Naive thymus-derived CD4-positive, alpha-beta T cell (primary cell): ENCODE measurements at places on chromosomes 7 and 10. TPM values are rescaled to one million over a fixed set of nuclear protein-coding genes. Genes with fewer than 3 reads are reported as not detected.
A peak's percentile ranks its signal among the peaks of the same experiment; 100 is the strongest.

- H3K27me3 ChIP-seq, result no peaks in the 10 kb centered on the region
- H3K4me1 ChIP-seq, result no peaks in the 10 kb centered on the region
- H3K27ac ChIP-seq, result no peak overlapping the region
- no peak for DNase-seq
- no peak overlapping the region for H3K4me3 ChIP-seq
Observed at GRCh38 chr10:4281190-4281825, 496.3 kb upstream of the KLF6 start.

Gene GIMAP1
- total RNA-seq, result 27.2 TPM

- DNase-seq, result no peak
- no peak overlapping the region for H3K27ac ChIP-seq
- H3K4me3 ChIP-seq, result peak overlapping the region; percentile 60
- no peaks in the 10 kb centered on the region for H3K36me3 ChIP-seq
Observed at GRCh38 chr10:27258838-27259812, 18.5 kb upstream of the ACBD5 start.

Gene ALOX5
- total RNA-seq, result 1.7 TPM

DNA sequence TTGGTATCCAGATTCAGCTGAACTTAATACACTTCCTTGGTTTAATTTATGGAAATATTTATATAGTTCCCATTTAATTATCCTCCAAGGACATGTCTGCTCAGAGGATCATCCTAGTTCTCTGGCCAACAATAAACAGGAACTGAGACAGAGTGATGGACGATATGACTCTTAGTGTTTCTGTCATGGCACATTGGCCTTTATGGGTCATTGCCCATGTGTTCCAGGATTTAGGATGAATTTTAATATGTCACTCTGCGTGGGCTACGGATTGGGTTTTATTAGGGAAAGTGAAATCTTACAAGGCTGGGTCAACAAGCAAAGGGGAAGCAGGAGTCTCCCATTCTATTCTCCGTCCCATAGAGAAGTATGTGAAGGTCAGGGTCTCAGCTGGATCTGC, 18.8 kb upstream of the TNPO3 start:
- DNase-seq, result no peak
- no peaks in the 10 kb centered on the region for H3K27me3 ChIP-seq
- no peaks in the 10 kb centered on the region for H3K4me1 ChIP-seq
- H3K27ac ChIP-seq, result no peak overlapping the region
- H3K36me3 ChIP-seq, result no peaks in the 10 kb centered on the region

- H3K27ac ChIP-seq, result peak overlapping the region; percentile 99
- no peak for DNase-seq
- no peaks in the 10 kb centered on the region for H3K27me3 ChIP-seq
- H3K4me1 ChIP-seq, result peaks cover 37% of the 10 kb centered on the region
- H3K36me3 ChIP-seq, result no peaks in the 10 kb centered on the region
Observed at GRCh38 chr7:74173491-74173865, 678 bp upstream of the EIF4H start.

GRCh38 chr7:1122832-1123501, 35.1 kb downstream of the GPER1 start:
- DNase-seq, result no peak
- no peak overlapping the region for H3K27ac ChIP-seq
- no peak overlapping the region for H3K4me3 ChIP-seq
- peaks cover 3% of the 10 kb centered on the region for H3K4me1 ChIP-seq
- no peaks in the 10 kb centered on the region for H3K27me3 ChIP-seq
- H3K36me3 ChIP-seq, result no peaks in the 10 kb centered on the region

- H3K27me3 ChIP-seq, result no peaks in the 10 kb centered on the region
- H3K4me3 ChIP-seq, result no peak overlapping the region
- H3K27ac ChIP-seq, result no peak overlapping the region
- H3K36me3 ChIP-seq, result peaks cover 11% of the 10 kb centered on the region
- DNase-seq, result no peak
Observed at GRCh38 chr10:6229290-6229689, 26.6 kb downstream of the PFKFB3 start.

GRCh38 chr10:63261496-63261895, 128.4 kb downstream of the NRBF2 start:
- no peaks in the 10 kb centered on the region for H3K27me3 ChIP-seq
- H3K4me3 ChIP-seq, result peak overlapping the region; percentile 15
- H3K4me1 ChIP-seq, result peaks cover 52% of the 10 kb centered on the region
- no peak overlapping the region for H3K27ac ChIP-seq
- no peaks in the 10 kb centered on the region for H3K36me3 ChIP-seq
- DNase-seq, result no peak

DNA sequence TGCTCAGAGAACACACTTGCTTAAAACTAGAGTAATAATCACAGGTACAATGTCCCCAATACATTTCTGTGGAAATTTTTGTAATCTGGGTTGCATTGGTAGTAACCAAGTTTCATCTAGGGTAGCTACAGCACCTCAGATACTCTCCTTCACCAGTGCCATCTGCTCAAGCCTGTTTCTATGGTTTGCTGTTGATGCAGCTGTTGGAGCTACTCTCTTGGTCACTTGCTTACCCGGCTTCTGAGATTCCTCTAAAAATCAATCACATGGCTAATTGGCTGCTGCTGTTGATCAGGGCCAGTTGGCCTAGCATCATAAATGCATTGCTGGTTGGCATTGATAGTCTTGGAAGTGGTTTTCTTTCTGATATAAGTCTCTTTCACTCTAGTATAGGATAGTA, 220.8 kb downstream of the BICC1 start:
- H3K27me3 ChIP-seq, result no peaks in the 10 kb centered on the region
- H3K27ac ChIP-seq, result no peak overlapping the region
- no peak for DNase-seq
- H3K4me3 ChIP-seq, result no peak overlapping the region
- H3K4me1 ChIP-seq, result no peaks in the 10 kb centered on the region

DNA sequence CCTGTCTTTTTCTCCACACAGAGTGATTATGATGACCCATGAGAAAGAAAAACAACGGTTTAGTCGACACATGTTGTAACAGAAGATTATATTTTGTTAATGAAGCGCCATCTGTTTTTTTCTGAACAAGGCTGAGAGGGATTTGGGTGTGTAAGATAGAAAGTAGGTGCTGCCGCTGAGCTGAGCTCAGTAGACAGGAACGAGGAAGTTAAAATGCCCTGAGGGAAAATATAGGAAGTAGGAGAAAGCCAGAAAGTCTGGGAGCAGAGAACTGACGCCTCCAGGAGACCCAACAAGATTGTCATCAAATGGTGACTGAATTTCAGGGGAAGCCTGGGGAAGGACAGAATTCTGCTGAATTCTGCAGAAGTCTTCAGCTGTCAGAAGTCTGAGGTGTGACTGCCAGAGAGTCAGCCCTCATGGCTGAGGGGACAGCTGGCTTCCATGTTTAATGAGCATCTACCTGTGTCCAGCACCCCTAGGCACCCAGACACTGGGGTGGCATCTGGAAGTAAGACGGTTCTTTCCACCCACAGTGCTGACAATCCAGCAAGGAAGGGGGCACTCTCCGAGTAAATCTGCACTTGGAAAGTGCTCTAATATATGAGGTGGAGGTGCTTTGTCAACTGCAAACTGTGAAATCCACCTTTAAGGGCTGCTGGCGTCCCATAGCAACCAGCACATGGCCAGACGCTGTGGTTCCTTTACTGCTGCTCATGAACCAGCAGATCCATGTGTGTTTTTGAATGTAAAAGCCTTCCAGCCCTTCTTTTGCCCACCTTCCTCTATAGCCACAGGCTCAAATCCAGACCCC, 12.5 kb upstream of the TSPAN15 start:
- no peaks in the 10 kb centered on the region for H3K36me3 ChIP-seq
- no peak for DNase-seq
- H3K4me1 ChIP-seq, result no peaks in the 10 kb centered on the region
- no peaks in the 10 kb centered on the region for H3K27me3 ChIP-seq

DNA sequence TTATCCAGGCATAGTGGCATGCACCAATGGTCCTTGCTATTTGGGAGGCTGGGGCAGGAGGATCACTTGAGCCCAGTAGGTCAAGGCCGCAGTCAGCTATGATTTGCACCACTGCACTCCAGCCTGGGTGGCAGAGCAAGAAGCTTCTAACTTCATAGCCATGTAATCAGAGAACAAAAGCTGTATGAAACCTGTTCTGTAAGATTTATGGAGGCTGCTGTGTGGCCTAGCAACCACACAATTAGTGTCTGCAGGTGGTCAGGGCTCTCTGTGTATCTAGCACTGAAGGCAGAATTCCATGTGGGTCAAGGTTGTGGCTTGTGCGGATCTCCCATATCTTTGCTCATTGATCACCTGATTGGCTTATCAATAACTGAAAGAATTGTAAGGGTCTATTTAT, 221.5 kb upstream of the FOXK1 start:
- H3K4me3 ChIP-seq, result no peak overlapping the region
- DNase-seq, result no peak
- no peaks in the 10 kb centered on the region for H3K4me1 ChIP-seq
- no peak overlapping the region for H3K27ac ChIP-seq
- no peaks in the 10 kb centered on the region for H3K27me3 ChIP-seq

DNA sequence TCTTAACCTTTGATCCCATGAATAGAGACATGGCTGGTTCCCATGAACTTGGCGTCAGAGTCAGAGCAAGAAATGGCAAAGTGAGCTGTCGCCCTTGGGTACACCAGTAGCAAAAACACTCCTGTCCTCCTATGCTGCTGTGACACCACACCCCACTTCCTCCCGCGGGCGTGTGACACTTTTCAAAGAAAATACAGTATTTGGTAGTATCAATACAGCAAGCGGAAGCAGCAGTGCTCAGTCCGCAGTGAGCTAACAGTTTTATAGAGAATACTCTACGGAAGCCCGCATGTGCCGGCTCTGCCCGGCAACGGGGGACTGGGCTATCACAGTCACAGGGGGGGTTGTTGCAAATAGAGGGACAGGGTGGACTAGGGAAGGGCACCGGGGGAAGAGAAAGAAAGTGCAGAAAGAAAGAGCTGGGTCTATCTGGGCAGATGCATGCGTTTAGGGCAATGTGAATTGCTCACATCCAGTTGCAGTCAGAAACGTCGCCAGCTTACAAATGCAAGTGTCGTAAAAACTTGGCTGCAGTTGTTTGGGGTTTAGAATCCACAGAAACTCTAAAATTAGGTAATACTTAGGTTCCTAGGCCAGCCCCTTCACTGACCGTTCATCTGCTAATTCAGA, 49.8 kb downstream of the PRKCQ start:
- peaks cover 58% of the 10 kb centered on the region for H3K4me1 ChIP-seq
- DNase-seq, result peak; percentile 88
- no peaks in the 10 kb centered on the region for H3K36me3 ChIP-seq
- H3K27ac ChIP-seq, result peak overlapping the region; percentile 74

Gene TSPAN15
- total RNA-seq, result 1.8 TPM

GRCh38 chr10:120841522-120842189, 9.5 kb upstream of the WDR11 start:
- no peaks in the 10 kb centered on the region for H3K4me1 ChIP-seq
- H3K27me3 ChIP-seq, result no peaks in the 10 kb centered on the region
- H3K36me3 ChIP-seq, result no peaks in the 10 kb centered on the region
- H3K4me3 ChIP-seq, result no peak overlapping the region

Gene WEE2
- total RNA-seq, result 0.15 and 0.28 TPM in 2 replicates

Gene IL2RA
- 6.7 TPM for total RNA-seq

Gene DTX2
- total RNA-seq, result 41.2 TPM

Gene FOXI2
- total RNA-seq, result 0.24 TPM

DNA sequence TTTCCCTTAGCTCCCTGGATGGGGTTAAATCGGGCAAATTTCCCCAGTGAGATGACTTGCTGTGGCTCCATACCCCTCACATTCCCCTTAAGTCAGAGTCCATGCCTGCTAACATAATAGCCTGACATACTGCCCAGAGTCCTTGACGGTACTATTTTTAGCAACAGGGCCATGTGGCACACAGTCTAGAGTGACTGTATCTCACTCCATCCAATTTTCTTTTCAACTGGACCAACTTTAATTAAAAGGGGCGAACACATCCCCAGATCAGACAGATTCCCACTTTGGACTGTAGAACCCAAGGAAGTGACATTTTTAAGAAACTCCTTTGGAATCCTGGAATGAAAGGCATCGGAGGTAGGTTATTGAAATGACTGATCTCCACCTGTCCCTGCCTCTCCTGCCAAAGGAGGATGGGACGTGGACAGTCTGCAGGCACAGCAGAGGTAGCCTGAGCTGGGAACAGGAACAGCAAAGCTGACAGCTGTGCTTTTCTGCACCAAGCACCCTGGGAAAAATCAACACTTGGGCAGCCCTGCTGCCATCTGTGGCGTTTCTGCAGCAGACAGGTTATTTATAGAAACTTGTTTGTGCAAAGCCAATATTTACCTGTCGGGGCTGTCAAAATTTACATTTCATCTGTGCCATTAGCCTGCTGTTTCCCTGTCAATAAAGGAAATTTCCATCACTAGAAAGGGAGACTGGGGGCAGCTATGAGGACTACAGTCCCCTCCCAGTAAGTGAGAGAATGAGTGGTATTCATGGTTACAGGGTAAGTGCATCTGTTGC, 221.5 kb upstream of the AOAH start:
- no peak overlapping the region for H3K4me3 ChIP-seq
- no peaks in the 10 kb centered on the region for H3K27me3 ChIP-seq
- no peaks in the 10 kb centered on the region for H3K36me3 ChIP-seq
- no peak for DNase-seq
- H3K27ac ChIP-seq, result no peak overlapping the region
- no peaks in the 10 kb centered on the region for H3K4me1 ChIP-seq

DNA sequence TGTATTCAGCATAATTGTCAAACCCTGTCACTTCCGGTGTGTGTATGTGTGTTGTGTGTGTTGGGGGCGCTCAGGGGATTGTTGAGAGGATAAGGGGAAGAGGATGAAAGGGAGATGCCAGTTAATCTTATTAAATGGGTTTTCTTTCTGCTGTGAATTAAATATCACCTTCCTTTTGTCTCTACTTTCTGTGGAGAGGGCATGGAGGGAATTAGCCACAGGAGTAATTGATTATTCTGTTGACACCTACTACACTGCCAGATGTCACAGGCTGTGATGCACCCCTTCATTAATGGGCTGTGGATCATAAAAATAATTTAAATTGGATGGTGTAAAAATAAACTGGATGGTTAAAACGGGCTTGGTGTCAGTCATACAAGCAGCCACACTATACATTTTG, 311.9 kb downstream of the MDFIC start:
- no peak for DNase-seq
- no peaks in the 10 kb centered on the region for H3K36me3 ChIP-seq
- no peak overlapping the region for H3K4me3 ChIP-seq
- no peak overlapping the region for H3K27ac ChIP-seq
- no peaks in the 10 kb centered on the region for H3K4me1 ChIP-seq
- no peaks in the 10 kb centered on the region for H3K27me3 ChIP-seq

GRCh38 chr10:103759100-103759781, 96.1 kb downstream of the SH3PXD2A start:
- H3K4me1 ChIP-seq, result peaks cover 40% of the 10 kb centered on the region
- no peak overlapping the region for H3K4me3 ChIP-seq
- H3K27me3 ChIP-seq, result no peaks in the 10 kb centered on the region

Gene ADRA2A
- not detected for total RNA-seq

GRCh38 chr7:54860003-54860775, 101.2 kb upstream of the SEC61G start:
- no peaks in the 10 kb centered on the region for H3K4me1 ChIP-seq
- no peaks in the 10 kb centered on the region for H3K36me3 ChIP-seq
- H3K27me3 ChIP-seq, result no peaks in the 10 kb centered on the region
- no peak for DNase-seq
- H3K4me3 ChIP-seq, result no peak overlapping the region

- no peaks in the 10 kb centered on the region for H3K4me1 ChIP-seq
- no peak overlapping the region for H3K27ac ChIP-seq
- H3K36me3 ChIP-seq, result peaks cover 27% of the 10 kb centered on the region
- H3K4me3 ChIP-seq, result no peak overlapping the region
- no peaks in the 10 kb centered on the region for H3K27me3 ChIP-seq
- DNase-seq, result no peak
Observed at GRCh38 chr10:78000956-78001472, 28.3 kb downstream of the POLR3A start.
